ENCODE measurements at places on chromosomes 1 and 21. TPM values are rescaled to one million over a fixed set of nuclear protein-coding genes. Genes with fewer than 3 reads are reported as not detected.

The LCE1A gene
- not detected for total RNA-seq

DNA sequence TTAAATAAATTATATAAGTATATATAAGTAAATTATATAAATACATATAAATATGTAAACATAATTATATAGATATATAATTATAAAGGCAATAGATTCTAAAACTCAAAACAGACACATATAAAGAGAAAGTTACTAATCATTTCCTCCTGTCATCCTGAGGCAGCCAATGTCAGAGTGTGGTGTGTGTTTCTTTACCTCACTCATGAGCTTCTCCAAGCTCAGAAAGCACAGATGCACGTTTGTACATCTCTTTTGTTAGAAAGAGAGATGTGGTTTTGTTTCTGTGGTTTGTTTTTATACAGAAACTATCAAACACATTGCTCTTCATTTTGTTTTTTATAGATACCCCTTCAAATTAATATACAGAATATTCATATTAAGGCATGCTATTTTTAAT, 594.8 kb downstream of the USP25 start:
- DNase-seq: no peak

GRCh38 chr1:172978595-172978994, 72.1 kb downstream of the TNFSF18 start:
- no peak for DNase-seq

The DMRTB1 gene
- not detected for total RNA-seq

DNA sequence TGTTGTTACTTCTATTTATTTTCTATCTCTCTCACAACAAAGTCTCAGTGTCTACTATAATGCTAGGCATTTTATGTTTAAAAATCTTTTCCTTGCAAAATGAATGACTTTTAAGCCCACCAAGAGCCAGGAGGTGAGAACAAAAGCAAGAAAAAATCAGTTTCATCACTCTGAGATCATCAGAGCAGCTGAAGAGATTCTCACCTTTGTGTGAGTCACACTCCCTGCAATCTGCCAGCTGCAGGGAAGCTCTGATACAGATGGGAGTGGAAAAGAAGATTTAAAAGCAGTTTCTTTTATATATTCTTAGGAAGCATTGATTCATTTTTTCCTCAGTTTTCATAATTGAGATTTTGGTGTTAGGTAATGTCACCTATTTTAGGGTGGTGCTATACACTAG, 107.6 kb downstream of the LHX9 start:
- DNase-seq: no peak

The LRRC52 gene
- not detected for total RNA-seq

DNA sequence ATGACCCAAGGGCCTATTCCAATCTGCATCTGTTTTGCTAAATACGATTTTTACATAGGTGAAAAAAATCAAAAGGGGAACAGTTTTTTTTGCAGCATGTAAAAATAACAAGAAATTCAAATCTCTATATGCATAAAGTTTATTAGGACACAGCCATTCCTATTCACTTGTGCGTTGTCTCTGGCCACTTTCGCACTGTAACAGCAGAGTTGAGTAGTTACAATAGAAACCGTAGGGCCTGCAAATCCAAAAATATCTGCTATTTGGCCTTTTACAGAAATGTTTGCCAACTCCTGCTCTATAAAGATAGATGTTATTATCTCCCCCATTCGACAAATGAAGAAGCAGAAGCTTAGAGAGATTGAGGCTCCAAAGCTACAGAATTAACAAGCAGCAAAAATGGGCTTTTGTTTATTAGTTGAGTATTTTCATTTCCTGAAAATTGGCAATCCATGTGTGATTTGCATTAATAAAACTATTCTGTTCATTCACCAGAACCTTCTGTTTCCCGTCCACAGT, 5.5 kb downstream of the DYNLT5 start:
- no peak for DNase-seq

GRCh38 chr1:64898107-64898861, 68.1 kb downstream of the JAK1 start:
- DNase-seq: peak; percentile 98

The SPRR1B gene
- total RNA-seq: not detected

DNA sequence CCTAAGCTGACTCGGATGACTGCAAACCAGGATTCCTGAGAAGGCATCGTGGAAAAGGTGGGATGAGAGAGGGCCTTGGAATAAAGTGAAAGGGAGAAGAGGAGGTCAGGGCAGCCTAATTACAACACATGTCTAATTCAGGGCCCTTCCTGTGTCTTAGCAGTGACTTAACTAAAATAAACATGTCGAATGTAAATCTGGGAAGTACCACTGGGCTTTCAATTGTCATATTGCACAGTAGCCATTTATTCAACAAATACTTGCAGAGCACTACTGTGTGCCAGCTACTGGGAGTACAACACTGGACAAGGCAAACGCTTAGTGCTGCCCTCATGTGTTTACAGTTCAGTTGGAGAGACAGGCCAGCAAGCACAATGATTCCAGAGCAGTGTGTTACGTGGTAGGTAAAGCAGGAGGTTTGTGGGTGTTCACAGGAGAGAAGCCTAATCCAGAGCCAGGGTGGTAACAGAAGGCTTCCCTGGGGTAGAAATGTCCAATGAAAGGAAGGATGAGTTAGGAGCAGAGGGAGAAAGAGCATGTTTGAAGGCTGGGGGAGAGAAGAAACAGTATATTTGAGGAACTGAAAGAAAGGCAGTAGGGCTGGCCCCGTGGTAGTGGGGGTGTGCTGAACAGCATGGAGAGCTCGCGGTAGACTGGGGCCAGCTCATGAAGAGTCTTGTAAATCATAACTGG, 38.0 kb upstream of the RASAL2 start:
- no peak for DNase-seq

DNA sequence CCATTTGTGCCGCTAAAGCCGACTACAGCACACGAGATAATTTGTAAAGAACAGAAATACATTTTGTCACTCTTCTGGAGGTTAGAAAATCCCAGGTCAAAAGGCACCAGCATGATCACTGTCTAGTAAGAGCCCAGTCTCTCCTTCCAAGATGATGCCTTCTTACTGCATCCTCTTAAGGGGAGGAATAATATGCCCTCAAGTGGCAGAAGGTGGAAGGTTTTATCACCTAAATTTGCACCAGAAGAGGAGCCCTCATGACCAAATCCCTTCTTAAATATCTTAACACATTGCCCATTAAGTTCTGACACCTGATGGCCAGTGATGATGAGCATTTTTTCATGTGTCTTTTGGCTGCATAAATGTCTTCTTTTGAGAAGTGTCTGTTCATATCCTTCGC, 326.7 kb upstream of the RGS18 start:
- DNase-seq: peak; percentile 7

Data from endothelial cell of umbilical vein (primary cell).